ENCODE measurements at places on chromosomes 5 and 9.

DNA sequence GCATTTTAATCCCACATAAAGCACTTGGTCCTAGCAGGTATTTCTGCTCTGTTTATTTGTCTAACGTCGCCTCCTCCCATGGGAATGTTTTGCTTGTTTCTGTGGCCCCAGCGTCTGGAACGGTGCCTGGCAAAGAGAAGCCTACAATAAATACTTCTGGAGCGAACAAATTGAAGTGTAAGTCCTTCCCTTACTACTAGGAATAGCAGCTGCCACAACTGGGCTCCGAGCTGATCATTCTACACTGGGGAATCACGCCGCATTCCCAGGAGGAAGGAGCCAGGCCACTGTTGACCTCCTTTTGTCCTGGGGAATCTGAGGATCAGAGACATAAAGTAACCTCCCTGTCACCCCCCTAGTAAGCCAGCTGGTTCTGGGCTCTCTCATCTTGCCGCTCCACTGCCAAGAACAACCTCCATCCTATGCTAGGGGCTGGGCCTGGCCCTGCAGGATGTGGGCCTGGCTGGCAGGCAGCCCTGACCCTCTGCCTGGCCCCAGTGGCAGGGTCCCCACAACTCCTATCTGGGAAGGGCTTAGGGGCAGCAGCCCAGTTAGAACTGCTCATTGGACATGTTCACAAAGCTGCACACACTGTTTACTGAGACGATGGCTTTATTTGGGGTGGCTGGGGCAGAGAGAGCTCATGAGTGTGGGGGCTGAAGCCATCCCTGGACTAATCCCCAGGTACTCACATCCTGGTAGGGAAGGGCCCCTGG is 82.8 kb downstream of the GTF3C4 start:
- no peak for DNase-seq

DNA sequence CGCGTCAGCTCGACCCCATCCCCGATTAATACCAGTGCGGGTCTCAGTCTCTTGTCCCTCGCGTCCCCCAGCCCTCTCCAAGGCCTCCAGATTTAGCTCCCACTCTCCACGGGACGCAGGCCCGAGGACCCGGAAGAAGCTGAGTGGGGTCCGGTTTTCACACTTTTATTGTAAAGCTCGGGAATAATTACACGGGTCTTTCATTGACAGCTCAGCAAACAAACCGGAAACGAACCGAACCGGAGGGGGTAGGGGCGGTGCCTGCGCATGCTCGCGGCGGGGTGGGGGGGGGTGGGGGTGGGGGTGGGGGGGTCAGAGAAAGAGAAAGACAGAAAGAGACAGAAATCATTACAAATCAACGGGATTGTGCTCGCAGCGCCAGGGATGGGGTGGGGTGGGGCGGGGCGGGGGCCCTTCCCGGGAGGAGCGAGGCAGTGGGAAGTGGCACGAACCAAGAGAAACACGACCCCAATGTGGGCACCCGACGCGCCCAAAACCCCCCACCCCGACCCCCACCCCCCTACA is 27.9 kb downstream of the PCDH1 start:
- no peak for DNase-seq

DNA sequence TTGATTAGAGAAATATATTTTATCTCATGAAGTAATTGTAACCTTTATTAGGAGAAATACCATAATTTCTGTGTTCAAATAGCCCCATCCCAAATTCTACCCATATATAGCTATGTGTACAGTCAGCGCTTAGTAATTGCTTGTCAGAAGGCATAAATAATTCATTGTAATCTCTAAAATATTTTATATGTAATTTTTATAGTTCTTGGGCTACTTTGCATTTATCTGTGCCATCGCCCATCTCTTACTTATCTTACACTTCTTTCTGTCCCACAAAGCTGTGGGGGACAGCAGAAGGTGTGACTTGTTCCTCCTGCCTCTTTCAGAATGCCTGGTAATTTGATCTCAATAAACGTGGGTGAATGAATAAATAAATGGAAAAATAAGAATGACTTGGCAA is 5.5 kb downstream of the ADAMTSL1 start:
- no peak for DNase-seq

- no peak for DNase-seq
Measured at GRCh38 chr9:97759581-97760288, 62.6 kb upstream of the XPA start.
